ENCODE measurements at places on chromosomes 11 and 22. TPM values are rescaled to one million over a fixed set of nuclear protein-coding genes. Genes with fewer than 3 reads are reported as not detected.

DNA sequence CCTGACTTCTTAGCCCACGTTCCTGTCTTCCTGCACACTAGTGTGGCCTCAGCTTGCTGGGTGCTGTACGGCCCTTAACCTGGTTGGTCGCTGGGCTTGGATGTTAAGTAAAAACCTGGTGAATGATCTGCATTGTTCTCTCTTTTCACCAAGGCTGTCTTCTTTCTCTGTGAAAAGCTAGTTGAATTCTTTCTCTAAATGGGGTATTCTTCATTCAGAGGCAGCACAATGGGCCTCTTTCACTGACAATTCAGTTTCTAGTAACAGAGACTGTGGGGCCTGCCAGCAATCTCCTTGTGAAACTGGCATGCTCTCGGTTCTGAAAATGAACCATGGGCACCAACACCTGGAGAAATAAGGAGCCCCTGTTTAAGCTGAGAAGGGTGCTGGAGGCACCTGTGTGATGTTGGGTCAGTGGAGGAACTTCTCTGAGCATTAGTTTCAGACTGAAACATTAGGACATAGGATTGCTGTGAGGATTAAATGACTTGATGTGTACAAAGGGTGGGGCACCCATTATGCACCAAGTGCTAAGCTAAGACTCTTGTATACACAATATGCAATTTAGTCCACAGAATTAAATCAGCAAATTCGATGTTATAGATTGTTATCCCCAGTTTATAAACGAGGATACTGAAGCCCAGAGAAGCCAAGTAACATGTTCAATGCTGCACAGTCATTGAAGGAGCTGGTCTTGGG is 33.1 kb upstream of the ELF5 start:
- H3K4me3 ChIP-seq = no peak overlapping the region
- H3K36me3 ChIP-seq = no peaks in the 10 kb centered on the region
- no peak overlapping the region for H3K27ac ChIP-seq
- DNase-seq = no peak

- H3K4me3 ChIP-seq = no peak overlapping the region
- no peaks in the 10 kb centered on the region for H3K36me3 ChIP-seq
- DNase-seq = no peak
- no peak overlapping the region for H3K27ac ChIP-seq
Measured at GRCh38 chr22:48738204-48738980, 1089.3 kb downstream of the BRD1 start.

DNA sequence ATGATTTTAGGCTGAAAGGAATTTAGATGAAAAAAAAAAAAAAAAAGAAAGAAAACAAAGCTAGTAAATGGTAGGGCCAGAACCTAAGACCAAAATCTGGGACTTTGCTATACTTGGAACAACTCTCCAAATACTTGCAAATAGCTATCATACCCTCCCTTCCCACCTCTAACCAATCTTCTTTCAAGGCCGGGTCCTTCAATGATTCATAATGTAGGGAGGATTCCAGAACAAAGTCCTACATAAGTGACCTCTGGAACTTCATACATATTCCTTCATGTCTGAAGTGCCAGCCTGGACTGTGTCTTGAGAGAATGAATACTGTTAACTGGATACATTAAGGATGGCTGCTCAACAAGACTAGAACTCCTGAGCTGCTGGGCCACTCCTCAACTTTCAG is 9.9 kb downstream of the STK33 start:
- H3K4me1 ChIP-seq = no peaks in the 10 kb centered on the region
- no peak for DNase-seq
- H3K4me3 ChIP-seq = no peak overlapping the region
- no peaks in the 10 kb centered on the region for H3K27me3 ChIP-seq
- no peak overlapping the region for H3K27ac ChIP-seq
- no peaks in the 10 kb centered on the region for H3K36me3 ChIP-seq

DNA sequence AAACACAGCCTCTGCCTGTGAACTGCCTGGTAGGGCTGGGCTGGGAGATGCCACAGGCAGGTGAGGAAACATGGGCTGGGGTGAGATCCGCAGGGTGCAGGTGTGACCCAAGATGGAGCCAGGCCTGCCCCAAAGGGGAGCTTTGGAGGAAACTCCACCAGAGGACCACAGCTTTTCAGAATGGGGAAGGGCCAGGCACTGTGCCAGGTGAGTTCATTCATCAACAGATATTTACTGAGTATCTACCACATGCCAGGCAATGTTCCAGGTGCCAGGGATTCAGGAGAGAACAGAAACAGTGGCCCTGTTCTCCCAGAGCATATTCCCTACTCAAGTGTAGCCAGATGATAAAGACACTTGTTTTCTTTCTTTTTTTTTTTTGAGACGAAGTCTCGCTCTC is 11.2 kb downstream of the RTN4RL2 start:
- peaks cover 16% of the 10 kb centered on the region for H3K36me3 ChIP-seq
- H3K27ac ChIP-seq = no peak overlapping the region
- no peak overlapping the region for H3K4me3 ChIP-seq
- no peaks in the 10 kb centered on the region for H3K27me3 ChIP-seq
- H3K4me1 ChIP-seq = no peaks in the 10 kb centered on the region
- DNase-seq = no peak

- H3K4me3 ChIP-seq = peak within 1 kb of the TSS; percentile 49
- no peaks in the 10 kb centered on the region for H3K27me3 ChIP-seq
- no peak for DNase-seq
- H3K27ac ChIP-seq = no peak within 1 kb of the TSS
- no peaks in the 10 kb centered on the region for H3K4me1 ChIP-seq
- H3K36me3 ChIP-seq = no peaks in the 10 kb centered on the region
Measured at GRCh38 chr11:8168485-8169257, at the start of gene RIC3. Gene RIC3 (minus strand): TSS chr11:8169025. CDS start chr11:8168989, 36 bp downstream.

GRCh38 chr22:44055805-44056204 is 31.7 kb downstream of the PARVB start:
- H3K4me3 ChIP-seq = no peak overlapping the region
- H3K36me3 ChIP-seq = no peaks in the 10 kb centered on the region
- DNase-seq = no peak
- no peak overlapping the region for H3K27ac ChIP-seq

DNA sequence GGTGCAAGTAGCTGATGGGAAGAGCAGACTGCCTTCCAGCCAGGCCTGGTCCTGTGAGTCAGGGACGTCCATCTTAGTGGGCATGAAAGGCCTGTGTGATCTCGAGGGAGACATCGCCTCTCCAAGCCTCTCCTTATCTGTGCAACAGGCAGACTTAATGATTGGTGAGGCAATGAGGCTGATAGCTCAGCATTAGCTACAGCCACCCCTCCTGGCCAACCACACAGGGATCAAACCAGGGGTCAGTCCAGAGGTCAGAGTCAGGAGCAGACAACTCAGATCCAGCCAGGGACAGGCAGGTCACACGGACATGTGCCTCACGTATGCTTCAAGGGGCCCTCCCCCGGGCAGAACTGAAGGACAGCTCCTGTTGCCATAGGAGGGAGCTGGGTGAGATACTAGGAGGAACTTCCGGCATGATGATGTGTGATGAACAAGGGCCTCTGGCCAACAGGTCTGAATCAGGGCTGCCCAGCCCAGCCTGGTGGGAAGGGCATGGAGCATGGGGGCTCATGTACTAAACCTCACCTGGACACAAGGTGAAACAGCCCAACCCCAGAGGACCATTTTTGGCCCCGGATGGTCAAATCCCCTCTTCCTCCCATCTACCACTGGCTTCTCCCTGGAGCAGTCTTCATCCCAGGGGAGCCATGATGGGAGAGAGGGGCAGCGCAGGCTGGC is 2.8 kb upstream of the APOC3 start:
- no peaks in the 10 kb centered on the region for H3K27me3 ChIP-seq
- H3K4me1 ChIP-seq = peaks cover 28% of the 10 kb centered on the region
- H3K36me3 ChIP-seq = no peaks in the 10 kb centered on the region
- peak overlapping the region; percentile 1 for H3K4me3 ChIP-seq

DNA sequence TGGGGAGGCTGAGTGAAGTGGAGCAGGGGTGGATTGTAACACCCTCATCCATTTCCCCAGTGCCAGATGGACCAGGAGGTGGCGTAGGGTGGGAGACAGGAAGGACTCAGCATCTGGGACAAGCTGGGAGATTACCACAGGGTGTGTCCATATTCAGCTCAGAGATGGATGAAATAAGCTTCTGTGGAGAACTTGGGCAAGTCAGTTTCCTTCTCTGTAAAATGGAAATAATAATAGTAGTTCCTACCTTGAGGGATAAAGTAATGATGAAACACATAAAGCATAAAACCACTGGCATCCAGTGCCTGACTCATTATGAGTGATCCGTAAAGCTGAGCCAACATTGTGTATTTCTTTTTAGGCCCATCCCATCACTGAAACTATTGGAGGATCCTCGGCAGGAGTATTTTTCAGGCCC is 607 bp upstream of the ROBO4 start:
- DNase-seq = no peak
- no peaks in the 10 kb centered on the region for H3K4me1 ChIP-seq
- no peak overlapping the region for H3K4me3 ChIP-seq
- no peaks in the 10 kb centered on the region for H3K36me3 ChIP-seq
- H3K27me3 ChIP-seq = no peaks in the 10 kb centered on the region

DNA sequence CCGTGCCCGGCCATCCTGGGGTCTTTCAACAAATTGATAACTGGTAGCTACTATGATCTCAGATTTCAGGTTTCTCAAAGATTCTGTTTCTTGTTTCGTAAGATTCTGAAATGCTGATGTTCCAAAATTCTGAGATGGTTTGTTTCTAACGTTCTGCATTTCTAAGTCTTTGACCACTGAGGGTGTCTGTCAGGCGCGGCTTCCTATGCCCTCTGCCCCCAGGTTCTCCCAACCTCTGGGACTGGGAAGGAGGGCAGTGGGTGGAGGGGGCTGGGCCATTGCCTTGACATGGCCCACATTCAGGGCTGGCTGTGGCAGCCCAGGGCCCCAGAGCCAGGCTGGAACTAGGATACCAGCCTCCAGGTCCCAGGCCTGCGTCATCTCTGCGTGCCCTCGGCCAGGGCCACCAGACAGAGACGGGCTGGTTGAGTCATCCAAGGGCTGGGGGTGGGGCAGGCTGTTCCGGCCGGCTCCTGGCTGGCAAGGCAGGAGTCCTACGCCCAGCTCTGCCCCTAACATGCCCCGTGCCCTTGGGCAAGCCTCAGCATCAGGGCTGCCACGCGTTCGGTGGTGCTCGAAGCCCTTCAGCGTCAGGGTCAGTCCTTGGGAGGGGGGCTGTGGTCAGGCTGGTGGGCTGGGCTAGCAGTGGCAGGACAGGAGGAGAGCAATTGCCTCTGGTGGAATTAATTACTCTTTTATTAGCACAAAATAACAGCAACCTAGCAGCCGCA is 5.2 kb downstream of the TMEM134 start:
- no peaks in the 10 kb centered on the region for H3K27me3 ChIP-seq
- peak overlapping the region; percentile 73 for H3K27ac ChIP-seq
- H3K36me3 ChIP-seq = no peaks in the 10 kb centered on the region
- peaks cover 19% of the 10 kb centered on the region for H3K4me1 ChIP-seq
- DNase-seq = no peak

GRCh38 chr11:111871693-111872161 is 346 bp upstream of the ALG9 start:
- no peak for DNase-seq
- peaks cover 17% of the 10 kb centered on the region for H3K4me1 ChIP-seq
- peak overlapping the region; percentile 59 for H3K27ac ChIP-seq
- H3K4me3 ChIP-seq = peak overlapping the region; percentile 94
- peaks cover 17% of the 10 kb centered on the region for H3K36me3 ChIP-seq

Gene SPINDOC
- polyA plus RNA-seq = 0.42 TPM

Gene RASSF10
- polyA plus RNA-seq = 0.03 TPM

Gene DNAJB7
- polyA plus RNA-seq = 0.15 TPM

Gene MMP10
- not detected for polyA plus RNA-seq

Gene GP1BB
- 0.38 TPM for polyA plus RNA-seq

Gene TBX10
- 0.43 TPM for polyA plus RNA-seq

Gene DDIAS
- 0.32 TPM for polyA plus RNA-seq

Measured in liver (tissue), 10 donors.